ENCODE measurements at places on chromosomes 3 and 15.

DNA sequence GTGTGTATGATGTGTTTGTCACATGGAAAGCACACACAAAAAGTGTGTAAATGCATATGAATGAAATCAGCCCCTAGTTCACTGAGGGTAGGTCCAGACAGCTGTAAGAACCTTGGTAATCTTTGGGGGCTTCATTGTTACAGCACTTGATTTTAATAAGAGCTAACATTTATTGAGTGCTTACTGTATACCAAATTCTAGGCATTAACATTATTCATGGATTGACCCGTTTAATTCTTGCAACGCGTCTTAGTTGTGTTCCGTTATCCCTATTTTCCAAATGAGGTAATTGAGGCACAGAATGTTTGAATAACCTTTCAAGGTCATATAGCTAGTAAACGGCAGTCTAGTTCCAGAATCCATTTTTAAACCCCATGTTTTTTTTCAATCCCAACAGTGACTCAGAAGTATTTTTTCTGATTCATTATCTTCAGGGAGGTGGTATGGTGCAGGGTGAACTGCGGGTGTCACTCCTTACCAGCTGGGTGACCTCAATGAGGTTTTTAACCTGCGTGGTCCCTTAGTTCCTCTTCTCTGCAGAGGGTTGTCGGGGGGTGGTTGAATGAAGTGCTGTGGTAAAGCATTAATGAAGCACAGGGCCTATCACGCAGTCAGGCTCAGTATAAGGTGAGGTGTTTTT is 14.2 kb downstream of the RAB8B start:
- peak; percentile 39 for DNase-seq

DNA sequence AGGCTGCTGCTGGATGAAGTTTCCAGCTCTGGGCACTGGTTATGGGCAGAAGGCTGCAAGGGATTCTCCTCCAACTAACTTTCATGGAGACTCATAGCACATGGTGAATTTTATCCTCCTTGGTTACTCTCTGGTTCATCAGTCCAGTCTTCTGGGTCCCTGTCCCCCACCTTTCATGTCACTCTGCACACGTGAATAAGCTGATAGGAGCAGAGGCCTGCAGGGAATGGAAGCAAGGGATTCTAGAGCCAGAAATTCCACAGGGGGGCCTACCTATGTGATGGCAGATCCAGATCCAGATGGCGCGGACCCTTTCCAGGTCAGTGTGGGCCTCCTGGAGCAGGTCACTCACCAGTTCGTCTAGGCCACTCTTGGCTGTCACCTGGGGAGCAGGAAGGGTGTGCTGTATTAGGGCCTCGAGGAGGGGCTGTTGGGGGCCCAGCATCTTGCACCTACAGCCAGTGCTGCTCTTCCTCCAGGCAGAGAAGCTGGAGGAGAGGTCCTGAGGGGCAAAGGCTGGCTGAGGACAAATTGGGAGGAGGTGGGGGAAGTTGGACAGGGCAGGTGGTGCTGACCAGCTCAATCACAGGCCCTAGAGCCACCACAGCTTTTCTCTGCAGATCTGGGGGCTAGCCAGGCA is 30.2 kb downstream of the KY start:
- no peak for DNase-seq

GRCh38 chr3:83946554-83946953 is 1012.2 kb upstream of the CADM2 start:
- no peak for DNase-seq

DNA sequence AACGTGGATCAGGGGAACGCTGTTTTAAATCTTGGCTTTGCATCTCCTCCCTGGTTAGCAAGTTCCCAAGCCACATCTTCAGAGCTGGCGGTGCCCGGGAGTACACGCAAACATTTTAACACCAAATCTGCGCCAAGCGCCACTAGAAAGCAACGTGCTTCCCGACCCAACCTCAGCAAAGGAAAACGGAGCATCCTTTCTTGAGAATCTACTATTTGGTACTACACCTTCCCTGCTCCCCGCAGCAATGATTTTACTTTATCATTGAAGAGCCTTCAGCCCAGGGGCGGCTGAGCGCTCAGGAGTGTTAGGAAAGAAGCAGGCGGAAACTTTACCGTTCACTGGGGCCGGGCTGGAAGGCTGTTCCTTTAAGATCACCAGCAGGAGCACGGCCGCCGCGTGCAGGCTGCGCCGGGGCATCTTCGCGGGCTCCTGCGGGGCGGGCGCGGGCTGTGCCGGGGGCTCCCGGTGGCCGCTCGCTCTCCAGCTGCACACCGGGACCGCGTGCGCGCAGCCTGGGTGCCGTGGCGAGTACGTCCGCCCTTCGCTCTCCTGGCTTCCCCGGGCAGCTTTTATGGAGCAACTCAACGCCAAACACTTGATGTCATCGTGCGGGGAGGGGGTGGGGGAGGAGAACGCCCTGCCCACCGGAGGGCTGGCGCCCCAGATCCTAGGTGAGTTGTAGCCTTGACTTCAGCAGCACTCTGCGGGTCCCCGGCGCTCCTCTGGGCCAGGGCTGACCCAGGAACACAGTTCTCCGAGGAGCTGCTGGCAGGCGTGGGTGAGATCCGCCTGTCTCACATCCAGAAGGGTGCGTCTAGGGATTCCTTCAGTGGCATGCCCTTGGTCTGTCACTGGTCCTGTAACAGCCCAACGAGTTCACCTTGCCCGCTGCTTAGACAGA is at the start of gene CA12:
Gene CA12, minus strand, starts transcription at position 546 of the 904 bp plus-strand sequence. Its CDS starts 126 bp downstream, at position 420.
- DNase-seq, result no peak

DNA sequence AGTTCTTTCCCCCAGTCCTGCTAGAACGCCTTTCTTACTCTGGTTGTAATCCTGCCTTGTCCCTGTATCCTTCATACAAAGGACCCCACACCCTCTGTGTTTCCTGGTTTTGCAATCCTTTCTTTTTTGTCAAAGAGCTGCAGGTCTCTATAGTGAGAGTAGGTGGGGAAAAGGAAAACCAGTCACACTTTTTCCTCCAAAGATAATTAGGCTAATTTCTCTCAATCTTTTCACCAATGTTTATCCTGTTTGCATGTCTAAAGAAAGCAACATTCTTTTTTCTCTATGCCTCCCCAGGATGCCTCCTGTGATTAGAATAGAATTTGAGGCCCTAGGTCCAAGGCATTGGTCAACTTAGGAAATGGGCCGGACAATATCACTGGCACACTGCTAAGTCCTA is 25.4 kb downstream of the SEMA6D start:
- DNase-seq, result no peak

All from effector CD4-positive, alpha-beta T cell (primary cell).